Stimulated activated CD4-positive, alpha-beta T cell treated with anti-CD3 and anti-CD28 coated beads, Interleukin-2, amount 100 ng/mL, for 4 hours (primary cell): ENCODE measurements at places on chromosomes 5 and 9.

DNA sequence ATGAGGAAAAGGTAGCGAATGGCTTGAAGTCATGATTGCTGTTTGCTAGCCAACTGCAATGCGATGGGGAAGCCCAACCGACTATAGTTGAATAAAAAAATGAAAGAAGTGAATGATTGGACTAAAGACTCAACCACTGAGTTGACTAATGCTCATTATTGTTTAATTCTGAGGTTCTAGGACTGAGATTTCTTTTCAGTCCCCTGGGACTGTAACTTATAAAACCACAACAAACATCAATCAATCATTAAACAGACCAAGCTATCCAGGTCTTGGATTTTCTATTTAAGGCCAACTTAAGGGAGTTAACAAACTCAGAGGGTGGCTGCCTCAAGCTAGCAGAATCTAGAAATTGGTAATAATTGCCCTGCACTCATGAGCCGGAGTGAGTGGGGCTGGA is 154.2 kb downstream of the DOCK2 start:
- DNase-seq: no peak

- DNase-seq: no peak
These were observed 18.3 kb upstream of the FRMPD1 start for GRCh38 chr9:37632479-37632878.

DNA sequence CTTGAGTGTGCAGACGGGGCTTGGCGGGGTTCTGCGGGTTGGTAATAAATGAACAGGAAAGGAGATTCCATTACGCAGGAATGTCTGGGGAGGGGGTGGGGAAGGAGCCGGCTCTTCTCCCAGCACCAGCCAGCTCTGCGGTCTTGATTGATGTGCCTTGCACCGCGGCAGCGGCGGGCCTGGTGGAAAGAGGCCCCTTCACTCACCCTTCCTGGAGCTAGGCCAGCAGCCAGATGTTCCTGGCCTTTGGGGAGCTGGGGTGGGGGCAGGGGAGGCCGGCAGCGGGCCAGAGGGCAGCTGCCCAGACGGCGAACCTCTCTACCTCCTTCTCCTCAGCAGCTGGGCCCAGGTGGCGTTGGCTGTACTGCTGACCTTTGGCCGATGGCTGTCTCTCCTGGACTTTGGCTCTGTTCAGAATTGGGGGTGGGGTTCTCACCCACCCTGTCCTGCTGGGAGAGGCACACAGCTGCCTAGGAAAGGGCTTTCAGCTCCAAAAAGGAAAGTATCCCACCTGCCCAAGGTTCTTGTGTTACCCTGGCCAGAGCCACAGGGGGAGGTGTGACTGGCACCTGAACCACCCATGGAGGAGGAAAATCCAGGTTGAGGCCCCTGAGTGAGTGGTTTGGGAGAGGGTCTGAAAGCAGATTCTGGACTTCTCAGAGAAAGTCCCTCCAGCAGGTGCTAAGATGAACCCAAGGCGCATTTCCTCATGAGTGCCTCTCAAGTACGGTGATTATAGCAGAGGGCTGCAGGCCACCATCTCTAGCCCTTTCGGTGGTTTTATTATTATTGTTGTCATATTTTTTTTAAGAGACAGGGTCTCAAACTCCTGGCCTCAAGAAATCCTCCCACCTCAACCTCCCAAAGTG is 58.0 kb upstream of the SYNPO start:
- no peak for DNase-seq

- DNase-seq: no peak
These were observed 40.0 kb upstream of the CDH6 start for GRCh38 chr5:31153521-31153920.

- no peak for DNase-seq
These were observed 4.3 kb downstream of the PRRC2B start for GRCh38 chr9:131398204-131398603.

DNA sequence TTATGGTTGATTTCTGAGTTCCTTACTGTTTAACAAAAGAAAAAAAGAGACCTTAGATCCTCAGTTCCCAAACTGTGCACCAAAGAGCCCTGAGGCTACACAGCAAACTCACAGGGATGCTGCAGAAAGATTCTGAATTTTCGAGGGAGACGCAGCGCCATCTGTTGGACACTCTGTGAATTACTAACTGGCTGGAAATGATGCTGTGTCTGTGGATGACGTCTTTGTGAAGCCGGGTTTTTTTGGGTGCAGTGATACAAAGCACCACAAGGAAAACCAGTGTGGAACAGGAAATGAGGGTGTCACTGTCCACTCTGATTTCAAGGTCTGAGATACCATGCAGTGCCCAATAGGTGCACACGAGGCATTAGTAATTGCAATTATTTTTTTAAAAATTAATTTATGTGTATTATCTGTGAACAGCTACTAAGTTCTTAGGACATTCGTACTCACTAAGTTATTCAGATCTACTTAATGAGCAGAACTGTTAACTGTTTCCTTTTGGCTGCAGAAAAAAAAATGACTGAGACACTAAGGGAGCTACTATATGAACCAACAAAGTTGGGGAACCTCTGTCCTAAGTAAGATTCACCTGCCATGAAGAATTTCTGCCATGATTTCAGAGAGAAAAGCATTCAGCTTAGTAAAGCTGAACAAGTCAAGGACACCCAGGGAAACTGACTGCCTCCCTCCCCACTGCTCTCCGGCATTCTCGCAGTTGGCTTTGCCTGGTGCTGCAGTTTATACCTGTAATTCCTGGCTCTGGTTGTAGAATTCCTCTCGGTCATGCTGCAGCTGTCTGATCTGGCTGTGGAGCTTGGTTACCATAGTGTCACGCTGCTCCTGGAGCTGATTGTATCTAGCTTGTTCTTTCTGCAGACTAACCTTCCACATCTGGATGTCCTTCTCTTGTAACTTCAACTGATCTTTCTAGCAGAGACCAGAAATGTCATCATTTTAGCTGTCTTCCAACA is 23.4 kb downstream of the SPACA9 start:
- peak; percentile 48 for DNase-seq

- DNase-seq: no peak
These were observed 25.7 kb downstream of the TRIO start for GRCh38 chr5:14168793-14169262.

GRCh38 chr9:114198249-114199040 is 43.1 kb downstream of the COL27A1 start:
- no peak for DNase-seq

- no peak for DNase-seq
These were observed 86.4 kb downstream of the GALNT10 start for GRCh38 chr5:154276973-154277331.

- no peak for DNase-seq
These were observed 713.4 kb downstream of the CDH18 start for GRCh38 chr5:19274578-19274977.

DNA sequence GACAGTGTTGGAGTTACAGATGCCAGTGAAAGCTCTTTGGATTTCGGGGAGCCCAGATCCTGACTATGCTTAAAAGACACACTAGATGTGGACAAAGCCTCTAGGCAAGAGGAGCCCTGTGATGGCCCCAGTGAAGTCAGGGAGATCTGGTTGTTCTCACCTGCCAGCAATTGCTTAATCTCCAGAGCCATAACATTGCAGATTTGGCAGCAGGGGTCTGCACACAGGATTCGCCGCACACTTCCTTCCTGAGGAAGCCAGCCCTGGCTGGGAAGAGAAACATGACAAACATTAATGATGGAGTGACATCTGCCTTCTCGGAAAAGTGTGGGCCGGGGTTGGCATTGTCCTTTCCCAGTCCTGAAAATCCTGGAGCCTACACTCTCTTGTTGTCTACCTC is 65.2 kb upstream of the PHF24 start:
- DNase-seq: no peak

DNA sequence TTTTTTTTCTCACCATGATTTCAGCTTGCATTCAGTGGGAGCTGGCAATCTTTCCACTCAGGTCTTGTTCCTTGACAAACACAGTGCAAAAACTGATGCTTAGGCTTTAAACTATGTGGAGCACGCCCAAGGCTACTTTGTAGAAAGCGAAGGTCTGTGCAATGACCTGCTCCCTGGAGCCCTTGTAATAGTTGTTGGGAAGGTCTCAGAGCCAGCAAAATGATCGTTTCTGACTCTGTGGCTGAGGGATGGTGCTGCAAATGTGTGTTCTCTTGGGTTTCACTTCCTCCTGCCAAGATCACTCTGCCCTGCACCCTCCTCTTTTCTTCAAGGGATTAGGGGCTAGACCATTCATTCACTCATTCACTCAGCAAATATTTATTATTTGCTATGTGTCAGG is 249.7 kb upstream of the MAP3K1 start:
- DNase-seq: no peak

GRCh38 chr9:2288309-2288708 is 273.2 kb downstream of the SMARCA2 start:
- no peak for DNase-seq

DNA sequence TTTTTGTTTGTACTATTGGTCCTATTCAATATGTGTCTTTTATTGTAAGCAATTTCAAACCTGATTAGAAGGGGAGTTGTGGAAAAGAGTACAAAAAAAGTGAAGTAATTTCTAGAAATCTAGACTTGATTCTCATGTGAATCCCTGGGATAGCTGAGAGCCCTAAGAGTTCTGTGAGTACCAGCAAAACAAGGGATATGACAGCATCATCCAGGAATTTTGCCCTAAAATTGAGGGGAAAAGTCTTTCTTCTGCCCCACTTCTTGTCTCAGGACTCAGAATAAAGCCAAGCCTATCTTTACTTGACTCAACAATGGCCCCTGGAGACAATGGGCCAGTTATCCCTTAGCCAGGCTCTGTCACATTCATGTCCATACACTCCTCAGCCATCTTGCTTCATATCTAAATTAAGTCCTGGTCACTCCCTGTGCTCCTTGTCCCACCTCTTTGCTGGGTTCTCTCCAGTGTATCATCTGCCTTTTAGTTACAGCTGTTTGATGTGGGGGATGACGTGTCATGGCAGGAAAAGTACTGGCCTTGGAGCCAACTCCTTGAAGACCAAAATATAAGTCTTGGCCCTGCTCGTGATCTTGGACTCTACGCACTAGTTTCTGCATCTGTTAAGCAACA is 81.2 kb downstream of the ADAMTS12 start:
- no peak for DNase-seq

GRCh38 chr5:80141147-80141671 is 106.1 kb downstream of the THBS4 start:
- DNase-seq: no peak

DNA sequence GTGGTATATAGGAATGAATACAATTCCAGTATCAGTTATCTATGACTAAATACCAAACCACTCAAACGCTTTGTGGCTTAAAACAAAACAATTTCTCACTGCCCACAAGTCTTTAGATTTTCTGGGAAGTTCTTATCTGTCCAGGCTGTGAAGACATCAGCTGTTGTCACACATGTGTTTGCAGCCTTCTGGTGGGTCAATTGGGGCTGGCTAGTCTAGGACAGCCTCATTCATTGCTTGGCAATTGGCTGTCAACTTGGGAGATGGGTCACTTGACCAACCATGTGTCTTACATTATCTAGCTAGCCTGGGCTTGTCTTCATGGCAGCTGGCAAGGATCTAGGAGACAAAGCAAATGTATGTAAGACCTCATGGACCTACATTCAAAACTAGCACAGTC is 53.8 kb upstream of the PAPPA start:
- DNase-seq: no peak

- DNase-seq: no peak
These were observed 3.3 kb upstream of the CLTA start for GRCh38 chr9:36187414-36187813.

DNA sequence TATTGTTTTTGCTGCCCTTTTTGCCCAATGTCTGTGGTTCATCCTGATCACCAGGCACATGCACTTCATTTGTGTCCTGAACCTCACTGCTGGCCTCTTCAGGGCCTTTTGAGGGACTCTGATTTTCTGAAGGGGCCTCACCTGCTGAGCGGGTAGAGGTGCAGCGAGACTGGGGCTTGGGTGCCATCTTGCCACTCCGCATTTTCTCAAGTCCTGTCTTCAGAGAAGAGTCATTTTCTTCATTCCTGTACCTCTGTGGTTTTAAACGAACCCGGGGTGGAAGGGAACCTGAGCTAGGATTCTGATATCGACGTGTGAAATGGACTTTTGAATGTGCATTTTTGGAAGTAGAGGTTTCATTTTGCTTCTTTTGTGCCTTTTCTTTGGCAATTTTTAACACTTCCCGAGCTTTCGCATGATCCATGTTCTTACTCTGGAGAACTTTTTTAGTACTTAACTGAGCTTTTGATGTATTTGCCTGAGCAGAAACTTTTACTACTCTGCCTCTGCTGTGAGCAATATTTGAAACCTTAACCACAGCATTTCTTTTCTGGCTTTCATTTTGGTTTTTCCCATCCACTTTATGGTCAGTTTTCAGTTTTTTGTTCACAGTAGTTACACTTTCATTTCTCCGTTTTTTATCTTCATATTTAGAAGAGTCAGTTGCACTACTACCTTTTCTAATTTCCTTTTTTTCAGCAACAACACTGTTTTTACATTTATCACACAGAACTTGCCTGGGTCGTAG is 26.1 kb downstream of the PWWP2A start:
- DNase-seq: no peak

- no peak for DNase-seq
These were observed 155.4 kb upstream of the MAP3K1 start for GRCh38 chr5:56659971-56660370.

GRCh38 chr9:121771851-121772599 is 120.6 kb downstream of the DAB2IP start:
- DNase-seq: no peak

GRCh38 chr5:174505621-174506020 is 218.8 kb upstream of the MSX2 start:
- no peak for DNase-seq
